GM19239 (cell line): ENCODE measurements at places on chromosomes 7 and 10.

GRCh38 chr7:16034353-16034752 is 347.9 kb upstream of the MEOX2 start:
- DNase-seq: no peak

GRCh38 chr10:77919713-77920108 is 6.8 kb downstream of the DLG5 start:
- no peak for DNase-seq

DNA sequence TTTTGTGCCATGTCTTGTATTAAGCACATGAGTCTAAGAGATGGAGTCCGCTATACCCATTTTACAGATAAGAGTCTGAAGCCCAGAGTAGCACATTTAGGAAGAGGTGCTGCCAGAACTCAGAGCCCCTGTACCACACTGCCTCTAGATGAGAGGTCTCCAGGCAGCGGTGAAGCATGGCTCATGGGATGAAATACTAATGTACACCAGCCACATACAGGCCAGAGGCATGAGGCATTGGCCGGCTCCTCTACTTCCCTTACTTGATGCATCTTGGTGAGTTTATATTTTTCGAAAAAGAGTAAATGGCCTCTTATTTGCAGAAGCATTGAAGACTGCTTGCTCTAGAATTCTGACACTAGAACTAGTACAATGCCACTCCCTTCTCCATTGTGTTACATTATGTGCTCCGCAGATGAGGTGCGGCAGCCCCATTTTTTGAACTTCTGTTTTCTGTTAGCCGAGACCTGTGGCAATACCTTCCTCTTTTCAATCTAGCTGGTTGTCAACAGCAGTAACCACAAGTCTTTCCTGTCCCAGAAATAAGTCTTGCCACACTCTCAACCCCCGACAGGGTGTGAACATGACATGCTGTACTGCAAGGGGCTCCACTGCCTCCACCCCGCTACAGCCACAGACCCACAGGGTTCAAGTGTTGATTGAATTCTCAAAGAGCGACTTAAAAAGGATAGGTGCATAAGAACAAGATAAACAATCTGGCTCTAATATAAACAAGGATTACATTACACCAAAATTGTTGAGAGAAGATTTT is 145.3 kb downstream of the CELF2 start:
- peak; percentile 56 for DNase-seq

DNA sequence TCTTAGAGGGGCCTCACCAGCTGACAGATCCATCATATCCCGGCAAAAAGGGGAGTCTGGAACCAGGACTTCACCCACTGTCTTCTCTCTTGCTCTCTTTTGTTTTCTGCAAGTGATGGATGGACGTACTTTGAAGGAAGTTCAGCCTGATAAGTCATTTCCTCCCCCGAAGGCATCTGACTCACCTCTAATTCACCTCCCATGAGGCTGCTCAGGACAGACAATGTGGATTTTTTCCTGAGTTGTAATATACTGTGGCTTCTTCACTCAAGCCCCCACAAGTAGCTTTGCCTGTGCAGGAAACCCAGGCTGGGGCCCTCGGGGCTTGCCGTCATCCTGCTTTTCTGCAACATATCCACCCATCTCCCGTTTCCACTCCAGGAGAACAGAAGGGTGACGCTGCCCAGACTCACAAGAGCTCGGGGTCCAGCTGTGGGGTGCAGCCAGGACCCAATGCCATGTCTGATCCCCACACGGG is 70.4 kb downstream of the ASB13 start:
- DNase-seq: no peak

GRCh38 chr7:98418271-98418635 is 17.4 kb upstream of the BAIAP2L1 start:
- DNase-seq: no peak

DNA sequence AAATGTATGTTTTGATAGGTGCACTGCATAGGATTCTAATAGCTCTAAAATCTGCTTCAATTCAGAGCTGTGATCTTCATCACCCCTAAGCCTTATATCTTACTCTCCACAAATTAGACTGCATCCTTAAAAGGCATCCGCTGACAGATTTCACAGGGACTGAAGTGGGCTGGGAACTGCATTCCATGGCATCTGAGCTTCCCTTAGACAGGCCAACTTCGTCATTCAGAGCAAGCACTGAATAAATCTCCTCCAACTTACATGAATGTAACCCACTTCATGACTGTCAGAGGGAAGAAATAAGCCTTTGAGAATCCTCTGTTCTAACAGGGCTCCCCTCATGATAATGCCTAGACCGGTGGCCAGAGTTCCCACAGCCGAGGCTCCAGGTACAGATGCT is 71.3 kb downstream of the SFMBT2 start:
- DNase-seq: no peak

GRCh38 chr10:13628661-13629060 is 41.9 kb downstream of the PRPF18 start:
- DNase-seq: no peak

DNA sequence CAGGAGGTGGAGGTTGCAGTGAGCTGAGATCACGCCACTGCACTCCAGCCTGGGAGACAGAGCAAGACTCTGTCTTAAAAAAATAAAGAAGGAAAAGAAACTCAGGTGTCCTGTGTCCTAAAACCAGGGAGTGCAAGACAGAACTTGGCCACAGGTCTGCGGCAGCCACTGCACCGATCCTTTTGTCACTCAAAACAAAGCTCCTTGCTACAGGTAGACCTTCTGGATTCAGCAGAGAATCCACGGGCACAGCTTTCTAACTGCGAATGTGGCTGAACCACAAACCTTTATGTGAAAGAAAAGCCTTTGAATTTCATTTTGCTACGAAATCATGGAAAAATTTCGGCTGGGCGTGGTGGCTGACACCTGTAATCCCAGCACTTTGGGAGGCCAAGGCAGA is 634.9 kb downstream of the CALN1 start:
- no peak for DNase-seq

GRCh38 chr7:157495594-157495993 is 158.8 kb downstream of the DNAJB6 start:
- DNase-seq: no peak

- DNase-seq: no peak
Measured at GRCh38 chr10:73934074-73934473, 23.1 kb downstream of the PLAU start.

- DNase-seq: no peak
Measured at GRCh38 chr7:94374721-94375566, 19.8 kb upstream of the COL1A2 start.

GRCh38 chr7:96508371-96508770 is 186.5 kb upstream of the SLC25A13 start:
- DNase-seq: no peak

DNA sequence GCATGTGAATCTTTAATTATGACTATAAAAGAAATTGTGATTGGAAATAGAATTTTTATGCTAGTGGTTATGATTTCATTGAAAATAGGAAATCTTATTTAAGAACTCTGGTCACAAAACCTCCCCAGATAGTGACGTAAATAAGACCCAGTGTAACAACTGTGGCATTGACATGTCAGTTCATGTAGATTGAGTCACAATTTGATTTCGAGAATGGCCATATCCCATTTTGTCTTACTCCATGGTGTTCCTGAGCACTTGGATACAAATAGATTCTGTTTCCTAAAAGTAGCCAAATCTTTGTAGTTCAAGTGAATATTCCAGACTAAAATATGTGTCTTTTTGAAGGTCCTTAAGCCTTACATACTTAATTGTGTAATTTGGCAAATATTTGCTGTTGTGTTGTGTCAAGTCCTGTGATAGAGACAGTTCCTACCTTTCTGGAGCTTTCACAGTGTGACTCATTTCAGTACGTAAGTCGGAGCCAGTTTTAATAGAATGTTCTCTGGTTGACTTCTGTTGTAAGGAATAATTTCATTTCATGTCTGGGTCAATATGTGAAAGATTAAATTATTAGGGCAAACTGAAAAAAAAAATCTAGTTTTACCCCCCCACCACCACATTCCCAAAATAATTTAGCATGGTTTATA is 37.1 kb upstream of the TOMM7 start:
- DNase-seq: no peak

- DNase-seq: no peak
Measured at GRCh38 chr10:47456079-47456785, 27.7 kb downstream of the ANXA8 start.

DNA sequence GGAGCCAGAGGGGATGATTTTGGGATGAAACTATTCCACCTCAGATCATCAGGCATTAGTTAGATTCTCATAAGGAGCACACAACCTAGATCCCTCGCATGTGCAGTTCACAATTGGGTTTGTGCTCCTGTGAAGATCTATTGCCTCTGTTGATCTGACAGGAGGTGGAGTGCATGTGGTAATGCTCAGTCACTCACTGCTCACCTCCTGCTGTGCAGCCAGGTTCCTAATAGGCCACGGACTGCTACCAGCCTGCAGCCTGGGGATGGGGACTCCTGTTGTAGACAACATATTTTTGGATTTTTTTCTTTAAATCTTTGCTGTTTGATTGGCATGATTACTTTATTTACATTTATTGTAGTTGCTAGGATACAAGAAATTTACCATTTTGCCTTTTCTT is 765.0 kb downstream of the INHBA start:
- no peak for DNase-seq

GRCh38 chr7:134905375-134905774 is 80.9 kb upstream of the AGBL3 start:
- DNase-seq: no peak

DNA sequence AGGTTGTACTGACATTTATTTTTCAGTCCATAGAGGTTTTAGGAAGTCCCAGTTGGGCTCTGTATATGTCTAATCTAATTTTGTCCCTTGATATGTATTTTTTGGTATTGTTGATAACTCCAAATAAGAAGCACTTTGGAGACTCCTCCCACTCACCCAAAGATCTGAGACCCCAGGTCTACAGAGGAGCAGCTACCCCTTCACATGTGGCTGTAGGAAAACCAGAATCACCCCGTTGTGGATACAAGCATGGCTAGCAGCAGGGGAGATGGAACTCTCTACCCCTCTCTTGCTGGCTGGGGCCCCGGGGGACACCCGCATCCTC is 9.4 kb downstream of the HHEX start:
- DNase-seq: no peak

GRCh38 chr10:86899670-86900276 is 57.6 kb downstream of the MMRN2 start:
- no peak for DNase-seq

DNA sequence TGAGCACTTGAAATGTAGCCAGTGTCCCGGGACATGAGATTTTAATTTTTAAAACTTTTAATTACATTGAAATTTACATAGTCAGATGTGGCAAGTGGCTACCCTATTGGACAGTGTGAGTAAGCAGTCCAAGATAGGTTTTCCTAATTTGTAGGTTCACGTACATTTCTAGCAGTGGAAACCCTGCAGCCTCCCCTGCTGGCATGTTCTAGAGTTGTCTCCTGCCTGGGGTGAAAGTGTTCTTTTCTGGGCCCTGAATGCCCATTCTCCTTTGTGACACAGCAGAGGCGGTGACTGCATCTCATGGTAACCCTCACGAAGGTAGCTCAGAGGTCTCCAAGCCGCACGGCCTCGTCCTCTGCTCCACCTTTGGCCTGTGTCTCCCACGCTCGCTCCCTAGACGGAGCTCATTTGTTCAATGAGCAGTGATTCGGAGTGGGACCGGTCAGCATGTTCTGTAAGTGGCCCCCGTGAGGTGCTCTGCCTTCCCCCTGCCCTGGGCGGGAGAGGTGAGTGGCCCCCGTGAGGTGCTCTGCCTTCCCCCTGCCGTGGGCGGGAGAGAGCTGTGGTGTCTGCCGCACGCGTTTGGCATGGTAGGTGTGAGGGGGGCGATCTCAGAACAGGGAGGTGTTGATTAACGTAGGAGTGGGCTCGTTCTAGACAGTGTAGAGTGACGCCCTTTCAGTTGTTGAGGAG is 18.0 kb downstream of the WDR37 start:
- no peak for DNase-seq

GRCh38 chr10:114400091-114400490 is 4.2 kb downstream of the AFAP1L2 start:
- no peak for DNase-seq

DNA sequence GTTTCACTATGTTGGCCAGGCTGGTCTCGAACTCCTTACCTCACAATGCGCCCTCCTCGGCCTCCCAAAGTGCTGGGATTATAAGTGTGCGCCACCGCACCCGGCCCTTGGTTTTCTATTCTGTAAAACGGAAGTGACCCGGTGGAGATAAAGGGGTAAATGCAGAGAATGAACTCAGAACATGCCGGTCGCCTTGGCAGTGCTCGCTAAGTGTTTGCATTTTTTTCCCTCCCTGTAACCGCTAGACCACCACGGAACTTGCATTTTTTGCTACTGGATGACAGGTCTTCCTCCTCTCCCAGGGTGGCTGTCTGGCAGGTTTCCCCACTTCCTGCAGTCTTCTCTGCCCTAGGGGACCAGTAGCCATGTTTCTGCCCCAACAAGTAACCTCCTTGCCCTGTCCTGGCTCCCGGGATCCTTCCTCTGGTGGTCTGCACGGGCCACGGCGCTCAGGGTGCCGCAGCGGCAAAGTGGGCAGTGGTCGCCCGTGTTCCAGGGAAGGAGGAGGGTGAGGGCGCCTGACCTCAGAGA is 18.8 kb upstream of the GNA12 start:
- DNase-seq: no peak

GRCh38 chr10:125823663-125824251 is 411 bp downstream of the BCCIP start:
- no peak for DNase-seq

GRCh38 chr10:15863733-15864132 is 3.4 kb upstream of the MINDY3 start:
- DNase-seq: no peak

GRCh38 chr7:135326636-135327280 is 93.1 kb downstream of the STRA8 start:
- DNase-seq: no peak

DNA sequence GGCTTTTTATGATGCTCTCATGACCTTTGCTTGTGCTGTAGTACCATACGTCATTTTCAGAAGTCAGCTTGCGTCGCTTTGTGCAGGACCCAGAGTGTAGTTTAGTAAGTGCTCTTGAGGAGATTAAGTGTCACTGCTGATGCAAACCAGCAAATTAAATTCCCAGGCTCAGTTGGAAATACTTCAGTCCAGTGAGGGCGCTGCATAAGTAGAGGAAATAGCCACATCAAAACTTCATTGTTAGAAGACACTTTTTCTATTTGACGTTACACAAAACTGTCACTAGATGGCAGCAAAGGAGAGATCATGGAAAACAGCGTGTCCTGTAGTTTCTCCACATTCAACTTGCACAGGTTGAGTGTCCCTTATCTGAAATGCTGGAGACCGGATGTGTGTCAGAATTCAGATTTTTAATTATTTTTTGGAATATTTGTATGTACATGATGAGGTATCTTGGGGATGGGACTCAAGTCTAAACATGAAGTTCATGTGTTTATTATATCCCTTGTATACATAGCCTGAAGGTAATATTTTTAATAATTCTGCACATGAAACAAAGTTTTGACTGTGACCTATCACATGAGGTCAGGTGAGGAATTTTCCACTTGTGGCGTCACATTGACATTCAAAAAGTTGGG is 7.9 kb downstream of the ZNF22 start:
- peak; percentile 40 for DNase-seq
